ENCODE measurements at places on chromosomes 6 and 20. TPM values are rescaled to one million over a fixed set of nuclear protein-coding genes. Genes with fewer than 3 reads are reported as not detected.

The HDGFL1 gene
- not detected for total RNA-seq

The RBPJL gene
- not detected for total RNA-seq

The COL12A1 gene
- 0.08 TPM for total RNA-seq

The FOXQ1 gene
- not detected for total RNA-seq

The GRIK2 gene
- total RNA-seq: not detected

The C6orf15 gene
- not detected for total RNA-seq

The ZSCAN23 gene
- 0.12 TPM for total RNA-seq

The HRH3 gene
- not detected for total RNA-seq

The PGC gene
- total RNA-seq: not detected

The GABRR2 gene
- 0.65 TPM for total RNA-seq

The GRM1 gene
- total RNA-seq: not detected

The FNDC1 gene
- not detected for total RNA-seq

The MATN4 gene
- total RNA-seq: not detected

The BPIFA1 gene
- not detected for total RNA-seq

The MOG gene
- total RNA-seq: not detected

The PTPRT gene
- not detected for total RNA-seq

The TUBB1 gene
- 14.0 TPM for total RNA-seq

The ATP6V1G2 gene
- 2.0 TPM for total RNA-seq

The PLG gene
- total RNA-seq: not detected

The DNAH8 gene
- total RNA-seq: 0.05 TPM

The BTBD3 gene
- total RNA-seq: 2.4 TPM

The ZBTB12 gene
- total RNA-seq: 0.96 TPM

The DDX43 gene
- 1.2 TPM for total RNA-seq

The NNAT gene
- total RNA-seq: not detected

The KIZ gene
- 23.0 TPM for total RNA-seq

The PRDM1 gene
- 122 TPM for total RNA-seq

The PLTP gene
- 1.5 TPM for total RNA-seq

The ADGRB3 gene
- not detected for total RNA-seq

The ROS1 gene
- not detected for total RNA-seq

The PDE7B gene
- 0.25 TPM for total RNA-seq

The PACRG gene
- 1.6 TPM for total RNA-seq

The COL19A1 gene
- total RNA-seq: not detected

The ENPP3 gene
- 0.16 TPM for total RNA-seq

The SNAP25 gene
- total RNA-seq: not detected

The ADGRF4 gene
- not detected for total RNA-seq

The FAM209B gene
- 3.2 TPM for total RNA-seq

The CRISP3 gene
- total RNA-seq: not detected

The TFAP2D gene
- total RNA-seq: not detected

The SIRPB1 gene
- total RNA-seq: 4.4 TPM

The C6orf163 gene
- 2.4 TPM for total RNA-seq

The SRMS gene
- total RNA-seq: not detected

The VPS16 gene
- 42.9 TPM for total RNA-seq

The ARHGAP40 gene
- total RNA-seq: not detected

The NFKBIE gene
- total RNA-seq: 62.8 TPM

The ACSS1 gene
- 33.1 TPM for total RNA-seq

The HLA-G gene
- total RNA-seq: not detected

The CYP39A1 gene
- total RNA-seq: not detected

The CAGE1 gene
- 0.60 TPM for total RNA-seq

The KIF6 gene
- not detected for total RNA-seq

The XKR7 gene
- not detected for total RNA-seq

The MYH7B gene
- 0.70 TPM for total RNA-seq

The MRPS18B gene
- 16.3 TPM for total RNA-seq

The BTNL2 gene
- total RNA-seq: not detected

All from T-helper 17 cell (primary cell).